NCI-H1436 (cell line): ENCODE measurements at places on chromosomes 12 and 14.
A peak's percentile ranks its signal among the peaks of the same experiment; 100 is the strongest.

- DNase-seq, result no peak
Measured at GRCh38 chr14:59267046-59267445, 78.6 kb downstream of the DAAM1 start.

DNA sequence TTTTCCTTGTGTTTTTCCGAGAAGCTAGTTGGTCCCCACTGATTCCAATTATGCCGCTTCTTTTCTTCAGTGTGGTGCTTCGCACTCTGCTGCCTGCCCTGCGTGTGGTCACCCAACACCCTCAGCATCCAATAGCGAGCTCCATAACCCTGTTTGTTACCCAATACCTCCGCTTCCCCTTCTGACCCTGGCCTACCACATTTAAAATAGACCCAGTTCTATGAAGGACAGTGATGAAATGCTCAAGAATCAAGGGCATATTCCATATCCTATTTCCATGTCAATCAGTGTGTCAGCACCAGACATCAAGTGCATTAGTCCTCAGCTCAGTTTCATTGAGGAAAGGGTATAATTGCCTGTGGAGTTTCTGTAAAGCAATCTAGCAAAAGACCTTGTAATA lies 9.5 kb downstream of the NDRG2 start:
- DNase-seq, result no peak

DNA sequence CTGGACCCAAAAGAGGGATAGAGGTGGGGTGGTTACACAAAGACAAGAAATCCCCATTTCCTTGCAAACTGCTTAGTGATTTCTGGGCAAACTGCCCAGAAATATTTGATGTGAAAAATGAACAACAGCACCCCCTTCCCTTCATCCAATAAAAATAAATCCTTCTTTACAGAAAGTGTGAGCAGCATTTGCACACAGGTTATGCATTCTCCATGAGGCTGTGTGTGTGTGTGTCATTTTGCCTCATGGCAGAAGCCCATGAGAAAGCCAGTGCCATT lies 17.2 kb upstream of the NRXN3 start:
- no peak for DNase-seq

GRCh38 chr12:106417926-106418910 lies 60.7 kb downstream of the POLR3B start:
- DNase-seq, result no peak

DNA sequence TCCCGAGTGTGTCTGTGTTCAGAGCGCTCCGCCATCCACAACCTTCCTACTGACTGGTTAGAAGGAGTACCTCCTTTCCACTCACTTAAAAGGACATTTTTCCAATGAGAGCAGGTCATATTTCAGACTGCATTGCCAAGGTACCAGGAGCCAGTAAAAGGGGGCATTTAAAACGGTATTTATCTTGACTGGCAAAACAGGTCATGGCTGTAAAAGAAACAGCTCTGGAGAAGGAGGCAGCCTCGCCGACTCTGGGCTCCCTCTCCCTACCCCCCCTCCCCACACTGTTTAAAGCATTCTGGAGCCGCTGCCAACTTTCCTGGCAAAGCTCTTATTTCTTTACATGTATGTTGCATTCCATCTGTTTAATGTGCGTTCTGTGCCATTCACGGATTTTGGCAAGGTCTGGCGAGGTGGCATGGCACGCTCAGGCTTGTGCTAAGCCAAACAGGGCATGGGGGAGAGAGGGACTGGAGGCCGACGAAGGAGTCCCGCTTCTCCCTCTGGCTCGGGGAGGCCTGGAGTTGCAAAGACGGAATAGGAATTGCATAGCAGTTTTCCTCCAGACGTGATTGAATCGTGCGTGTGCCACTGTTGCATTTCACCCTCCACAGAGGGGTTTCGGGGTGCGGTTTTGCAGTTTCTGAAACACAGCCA lies 41.2 kb upstream of the MED13L start:
- DNase-seq, result no peak

GRCh38 chr14:97369901-97370300 lies 572.7 kb downstream of the VRK1 start:
- DNase-seq, result no peak

GRCh38 chr12:46944088-46944487 lies 118.3 kb upstream of the SLC38A4 start:
- DNase-seq, result peak; percentile 12

- no peak for DNase-seq
Measured at GRCh38 chr12:81207173-81207572, 129.3 kb downstream of the ACSS3 start.

DNA sequence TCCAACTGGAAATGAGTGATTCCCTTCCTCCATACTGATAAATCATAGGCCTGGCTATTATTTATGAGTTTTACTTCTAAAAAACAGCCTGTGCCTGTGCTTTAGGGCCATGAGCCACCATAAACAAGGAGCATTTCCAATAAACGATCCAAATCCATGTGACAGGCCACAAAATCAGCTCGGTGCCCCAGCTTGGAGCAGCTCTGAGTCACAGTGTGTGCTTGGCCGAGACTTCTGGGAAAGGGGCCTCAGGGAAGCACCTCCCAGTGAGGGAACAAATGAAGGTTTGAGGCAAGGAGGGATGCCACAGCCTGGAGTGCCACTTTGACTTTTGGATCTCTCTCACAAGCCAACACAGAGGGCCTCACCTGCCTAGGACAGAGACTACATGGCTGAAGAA lies 190.4 kb downstream of the NTF3 start:
- DNase-seq, result no peak
